ENCODE measurements at places on chromosomes 2 and 18.

- DNase-seq = no peak
These were observed 23.7 kb downstream of the NCAPH start for GRCh38 chr2:96359310-96359709.

- DNase-seq = no peak
These were observed 77.9 kb upstream of the FAM124B start for GRCh38 chr2:224479826-224480225.

DNA sequence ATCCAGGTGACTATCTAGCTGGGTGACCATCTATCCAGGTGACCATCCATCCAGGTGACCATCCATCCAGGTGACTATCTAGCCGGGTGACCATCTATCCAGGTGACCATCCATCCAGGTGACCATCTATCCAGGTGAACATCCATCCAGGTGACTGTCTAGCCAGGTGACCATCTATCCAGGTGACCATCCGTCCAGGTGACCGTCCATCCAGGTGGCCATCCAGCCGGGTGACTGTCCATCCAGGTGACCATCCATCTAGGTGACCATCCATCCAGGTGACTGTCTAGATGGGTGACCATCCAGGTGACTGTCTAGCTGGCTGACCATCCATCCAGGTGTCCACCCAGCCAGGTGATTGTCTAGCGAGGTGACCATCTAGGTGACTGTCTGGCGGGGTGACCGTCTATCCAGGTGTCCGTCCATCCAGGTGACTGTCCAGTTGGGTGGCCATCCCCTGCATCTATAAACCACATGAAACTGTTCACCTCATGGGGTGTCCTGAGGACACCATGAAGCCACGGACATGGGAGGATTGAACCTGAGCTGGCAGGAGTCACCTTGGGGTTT is 305.3 kb downstream of the NDUFA10 start:
- DNase-seq = no peak

DNA sequence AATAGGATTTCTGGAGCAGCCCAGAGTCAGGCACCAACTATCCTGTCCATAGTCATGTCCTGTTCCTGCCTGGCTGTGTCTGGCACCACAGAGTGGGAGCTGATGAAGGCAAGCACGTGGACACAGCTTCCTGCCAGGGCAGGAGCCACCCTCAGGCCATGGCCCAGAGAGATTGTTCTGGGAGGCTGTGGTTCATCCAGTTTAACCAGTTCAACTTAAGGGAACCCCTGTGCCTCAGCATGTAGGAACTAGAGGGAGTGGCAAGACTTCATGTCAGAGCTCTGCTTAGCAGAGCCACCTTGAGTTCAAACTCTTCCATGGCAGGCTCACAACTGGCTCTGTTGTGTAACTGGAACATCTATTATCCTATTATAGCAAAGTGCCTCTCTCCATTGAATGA is 73.2 kb upstream of the NCKAP5 start:
- DNase-seq = no peak

DNA sequence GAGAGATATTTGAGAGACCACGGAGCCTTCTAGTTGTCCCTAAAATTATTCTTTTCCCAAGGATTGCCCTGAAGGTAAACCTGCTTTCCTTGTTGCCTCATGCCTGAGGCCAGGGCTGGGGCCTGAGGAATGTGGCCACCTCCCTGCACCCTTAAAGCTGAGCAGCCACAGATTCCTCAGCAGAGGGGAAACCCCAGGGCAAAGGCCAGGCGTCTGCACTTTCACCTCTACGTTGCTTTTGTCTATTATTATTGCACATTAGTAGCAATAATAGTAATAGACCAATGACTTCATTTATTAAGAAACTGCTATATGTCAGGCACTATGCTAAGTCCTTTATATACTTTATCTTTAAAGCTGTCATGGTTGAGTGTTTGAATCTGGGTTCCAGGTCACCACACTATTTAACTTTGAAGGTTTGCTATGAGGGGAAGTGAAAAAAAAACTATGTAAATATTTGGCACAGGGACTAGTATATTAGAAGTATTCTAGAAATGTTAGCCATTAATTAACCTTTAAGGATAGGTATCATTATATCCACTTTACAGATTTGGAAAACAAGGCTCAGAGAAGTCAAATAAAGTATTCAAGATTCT is 104.2 kb downstream of the LRRC30 start:
- no peak for DNase-seq

DNA sequence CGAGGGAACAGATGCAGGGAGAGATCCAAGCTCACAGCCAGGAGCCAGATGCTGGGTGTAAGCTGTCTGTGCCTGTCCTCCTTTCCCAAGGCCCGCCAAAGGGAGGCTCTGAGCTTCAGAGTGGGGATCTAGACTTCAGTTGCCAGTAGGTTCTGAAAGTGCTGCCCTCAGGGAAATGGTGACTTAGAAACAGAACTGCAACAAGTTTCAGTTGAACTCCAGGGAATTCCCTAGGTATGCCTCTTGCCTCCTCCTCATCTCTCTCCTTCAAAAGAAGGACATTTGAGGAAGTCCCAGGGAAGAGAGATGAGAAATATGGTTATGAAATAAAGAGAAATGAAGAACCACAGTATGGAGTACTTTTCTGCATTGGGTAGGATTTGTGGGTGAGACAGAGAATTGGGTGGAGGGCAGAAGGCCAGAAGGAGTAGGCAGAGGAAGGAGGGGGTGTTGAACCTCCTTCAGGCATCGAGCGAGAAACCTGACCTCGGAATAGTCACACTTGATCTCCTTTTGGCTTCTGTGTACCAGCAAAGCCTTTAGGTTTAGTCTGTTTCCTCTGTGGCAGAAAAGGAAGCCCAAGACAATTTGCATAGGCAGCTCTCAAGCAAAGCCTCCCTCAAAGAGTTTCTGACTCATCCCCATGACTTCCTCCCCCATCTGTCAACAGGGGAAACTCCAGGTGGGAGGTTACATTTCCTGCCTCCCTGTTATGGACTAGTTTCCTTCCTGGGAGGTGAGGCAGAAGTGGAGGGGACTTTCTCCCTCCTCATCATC is 45.7 kb downstream of the QPCT start:
- peak; percentile 70 for DNase-seq

- DNase-seq = no peak
These were observed 196.1 kb downstream of the FAM210A start for GRCh38 chr18:13530033-13530878.

DNA sequence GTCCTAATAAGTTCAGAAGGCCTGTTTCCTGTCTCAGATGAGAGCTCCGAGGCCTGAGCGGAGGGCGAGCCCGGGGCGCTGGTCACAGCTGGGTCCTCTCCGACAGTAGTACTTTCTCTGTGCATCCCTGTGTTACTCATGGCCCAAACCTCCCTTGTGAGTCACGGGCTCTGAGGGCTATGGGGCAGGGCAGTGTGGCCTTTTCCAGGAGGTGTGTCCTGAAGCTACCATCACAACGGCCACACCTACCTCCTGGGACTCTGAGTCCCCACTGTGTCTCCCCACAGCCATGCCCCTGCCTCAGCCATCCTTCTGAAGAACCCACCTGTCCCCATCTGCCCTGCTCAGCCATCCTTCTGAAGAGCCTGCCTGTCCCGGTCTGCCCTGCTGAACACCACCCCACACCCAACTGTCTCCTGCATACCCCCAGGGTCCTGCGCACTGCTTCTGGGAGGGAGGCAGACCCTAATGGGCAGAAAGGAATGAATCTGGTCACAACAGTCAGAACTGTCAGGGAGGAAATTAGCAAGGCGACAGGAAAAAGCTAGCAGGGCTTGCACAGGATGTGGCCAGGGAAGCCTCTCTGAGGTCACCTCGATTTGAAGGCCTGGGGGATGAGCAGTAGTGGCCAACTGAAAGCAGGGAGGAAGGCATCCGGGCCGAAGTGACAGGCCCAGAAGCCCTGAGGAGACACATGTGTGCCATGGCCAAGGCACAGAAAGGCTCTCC is 145.4 kb upstream of the RIOK3 start:
- DNase-seq = no peak

DNA sequence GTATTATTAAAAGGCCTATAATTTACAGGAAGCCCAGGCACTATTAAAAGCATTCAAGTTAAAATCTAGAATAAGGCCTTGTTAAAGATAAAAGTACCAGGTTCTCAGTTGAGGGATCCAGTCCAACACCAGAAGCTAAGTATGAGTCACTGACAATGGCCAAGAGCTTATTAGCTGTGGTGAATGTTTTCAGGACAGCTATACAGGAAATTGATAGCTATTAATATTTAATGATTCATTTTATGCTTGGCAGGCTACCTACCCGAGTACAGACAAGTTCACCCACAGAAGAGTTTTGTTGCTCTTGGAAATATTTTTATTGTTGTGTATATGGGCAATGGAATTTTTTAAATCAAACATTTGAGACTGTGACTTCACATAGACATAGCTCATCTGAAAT is 729.6 kb upstream of the ZNF804A start:
- peak; percentile 36 for DNase-seq

DNA sequence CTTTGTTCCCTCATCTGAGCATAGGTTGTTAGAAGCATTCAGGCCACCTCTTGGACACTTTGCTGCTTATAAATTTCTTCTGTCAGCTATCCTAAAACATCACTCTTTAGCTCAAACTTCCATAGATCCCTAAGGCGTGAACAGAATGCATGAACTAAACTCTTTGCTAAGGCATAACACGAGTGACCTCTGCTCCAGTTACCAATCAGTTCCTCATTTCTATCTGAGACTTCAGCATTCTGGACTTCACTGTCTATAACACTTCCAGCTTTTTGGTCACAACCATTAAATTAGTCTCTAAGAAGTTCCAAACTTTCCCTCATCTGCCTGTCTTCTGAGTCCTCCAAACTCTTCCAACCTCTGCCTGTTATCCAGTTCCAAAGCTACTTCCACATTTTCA is 8.3 kb upstream of the VWA3B start:
- DNase-seq = no peak

DNA sequence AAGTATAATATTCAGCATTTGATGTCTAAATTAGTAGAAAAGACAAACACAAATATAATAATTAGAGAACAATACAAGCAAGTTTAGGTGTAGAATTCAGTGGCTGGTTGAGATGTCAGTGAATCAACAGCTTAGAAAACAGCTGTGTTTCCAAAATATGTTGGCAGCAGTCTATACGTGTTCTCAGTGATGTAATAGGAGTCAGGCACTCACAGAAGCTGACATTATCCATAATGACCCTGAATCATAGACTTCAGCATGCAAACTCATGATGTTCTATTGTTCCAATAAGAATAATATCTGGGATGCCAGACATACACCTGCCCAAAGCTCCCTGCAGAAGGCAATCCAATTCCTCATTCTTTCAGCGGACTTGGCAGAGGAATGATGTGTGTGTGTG is 164.7 kb downstream of the SLC8A1 start:
- no peak for DNase-seq

DNA sequence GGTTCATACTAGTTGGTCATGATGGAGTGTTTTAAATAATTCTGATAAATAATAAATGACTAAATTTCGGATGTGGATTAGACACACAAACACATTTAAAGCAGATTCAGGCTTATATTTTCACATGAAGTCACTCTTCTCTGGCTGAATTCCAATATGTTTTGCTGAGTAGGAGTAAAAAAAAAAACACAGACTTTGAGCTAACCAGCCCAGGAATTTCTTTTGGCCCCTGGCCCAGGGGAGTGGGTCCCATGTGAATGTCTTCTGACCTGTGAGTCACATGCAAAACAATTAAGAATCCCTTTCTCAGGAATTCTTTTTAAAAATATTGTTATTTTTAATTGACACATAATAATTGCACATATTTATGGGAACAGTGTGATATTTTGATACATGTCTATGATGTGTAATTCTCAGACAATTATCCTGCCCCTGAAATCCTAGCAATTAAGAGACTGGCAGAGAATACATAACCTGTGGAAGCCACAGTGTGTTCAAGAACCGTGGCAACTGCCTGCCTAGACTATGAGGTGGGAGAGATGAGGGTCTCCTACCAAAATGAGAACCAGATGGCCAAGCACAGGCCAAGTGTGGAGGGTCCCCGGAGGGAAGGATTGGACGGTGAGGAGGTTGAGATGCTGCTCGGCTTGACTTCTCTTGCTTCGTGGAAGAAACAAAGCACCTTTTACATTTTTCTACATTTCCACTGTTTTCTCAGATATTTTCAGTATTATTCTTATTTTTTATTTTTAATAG is 236.4 kb downstream of the PIEZO2 start:
- peak; percentile 88 for DNase-seq
